ENCODE measurements at places on chromosomes 1 and 21.

DNA sequence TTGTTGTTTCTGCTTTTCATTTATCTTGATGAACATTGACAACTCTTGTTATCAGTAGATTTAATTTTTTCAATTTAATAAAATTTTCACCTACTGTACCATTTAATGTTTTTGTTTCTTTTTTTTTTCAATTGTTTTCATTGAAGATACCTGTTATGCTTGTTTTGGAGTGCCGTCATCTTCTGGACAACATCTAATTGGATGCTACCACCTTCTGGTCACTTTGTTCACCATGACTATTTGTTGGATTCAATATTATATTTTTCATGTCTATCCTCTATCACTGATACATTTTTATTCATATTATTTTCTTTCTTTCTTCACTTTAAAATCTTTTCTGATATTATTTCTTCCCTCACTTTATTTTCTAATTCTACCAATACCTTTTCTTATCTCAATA lies 14.0 kb downstream of the KRTAP21-2 start:
- H3K27ac ChIP-seq = no peak overlapping the region
- H3K4me1 ChIP-seq = no peaks in the 10 kb centered on the region
- peaks cover 1% of the 10 kb centered on the region for H3K27me3 ChIP-seq
- DNase-seq = no peak

DNA sequence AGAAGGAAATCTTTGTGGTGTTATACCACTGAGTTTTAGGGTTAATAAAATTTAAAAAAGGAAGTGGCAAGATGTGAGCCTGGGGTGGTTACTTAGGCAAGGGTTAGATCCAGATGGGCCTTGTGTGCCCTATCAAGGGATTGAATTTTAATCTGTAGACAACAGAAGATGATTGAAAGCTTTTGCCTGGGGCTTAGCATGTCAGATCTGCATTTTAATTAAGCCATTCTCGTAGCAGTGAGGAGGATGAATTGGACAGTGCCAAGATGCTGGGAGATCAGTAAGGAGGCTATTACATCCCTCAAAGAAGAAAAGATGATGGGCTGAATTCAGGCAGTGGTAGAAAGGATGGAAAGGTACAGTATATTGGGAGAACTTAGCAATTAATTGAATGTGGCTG lies 42.3 kb downstream of the HMGB4 start:
- H3K36me3 ChIP-seq = no peaks in the 10 kb centered on the region
- no peak for DNase-seq
- peaks cover 7% of the 10 kb centered on the region for H3K4me1 ChIP-seq
- H3K27me3 ChIP-seq = no peaks in the 10 kb centered on the region
- H3K27ac ChIP-seq = no peak overlapping the region

GRCh38 chr1:229148041-229148671 lies 122.8 kb upstream of the RAB4A start:
- H3K36me3 ChIP-seq = peaks cover under 1% of the 10 kb centered on the region
- H3K4me3 ChIP-seq = peak overlapping the region; percentile 35
- H3K27ac ChIP-seq = no peak overlapping the region
- H3K4me1 ChIP-seq = no peaks in the 10 kb centered on the region
- H3K27me3 ChIP-seq = peaks cover 4% of the 10 kb centered on the region

- H3K4me1 ChIP-seq = peaks cover 53% of the 10 kb centered on the region
- DNase-seq = no peak
- H3K27ac ChIP-seq = peak overlapping the region; percentile 100
- peaks cover 43% of the 10 kb centered on the region for H3K36me3 ChIP-seq
Observed at GRCh38 chr1:100039591-100039990, 69.8 kb downstream of the SLC35A3 start.

DNA sequence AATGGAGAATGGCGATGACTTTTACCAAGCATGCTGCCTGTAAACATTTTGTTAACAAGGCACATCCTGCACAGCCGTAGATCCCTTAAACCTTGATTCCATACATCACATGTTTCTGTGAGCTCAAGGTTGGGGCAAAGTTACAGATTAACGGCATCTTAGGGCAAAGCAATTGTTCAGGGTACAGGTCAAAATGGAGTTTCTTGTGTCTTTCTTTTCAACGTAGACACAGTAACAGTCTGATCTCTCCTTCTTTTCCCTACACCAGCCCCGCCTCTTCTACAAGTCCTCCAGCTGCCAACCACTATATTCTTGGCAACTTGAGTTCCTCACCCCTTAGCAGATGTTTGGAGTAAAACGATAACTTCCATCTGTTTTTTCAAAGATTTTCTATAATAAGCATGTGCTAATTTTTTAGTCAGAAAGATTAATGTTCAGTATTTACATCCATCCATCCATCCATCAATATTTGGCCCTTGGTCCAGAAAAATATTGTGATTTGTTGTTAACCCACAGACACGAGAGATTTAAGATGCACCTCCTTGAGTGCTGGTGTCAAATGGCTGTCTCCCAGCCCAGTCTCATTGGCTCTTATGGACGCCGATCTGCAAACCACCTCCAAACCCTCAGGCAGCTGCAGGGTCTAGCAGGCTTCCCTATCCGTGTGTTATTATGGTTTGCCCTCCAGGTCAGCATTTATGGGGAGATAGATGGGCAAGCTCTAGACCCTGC lies 3.8 kb downstream of the DNALI1 start:
- no peak overlapping the region for H3K27ac ChIP-seq
- no peak for DNase-seq
- no peak overlapping the region for H3K4me3 ChIP-seq
- H3K4me1 ChIP-seq = peaks cover 34% of the 10 kb centered on the region
- H3K36me3 ChIP-seq = peaks cover 25% of the 10 kb centered on the region

- H3K4me3 ChIP-seq = no peak overlapping the region
- peaks cover 55% of the 10 kb centered on the region for H3K4me1 ChIP-seq
- DNase-seq = no peak
- no peaks in the 10 kb centered on the region for H3K27me3 ChIP-seq
Observed at GRCh38 chr1:164699815-164700491, 141.0 kb downstream of the PBX1 start.

GRCh38 chr1:220221269-220221668 lies 51.0 kb downstream of the RAB3GAP2 start:
- H3K27ac ChIP-seq = no peak overlapping the region
- H3K4me1 ChIP-seq = peaks cover 19% of the 10 kb centered on the region
- peaks cover 27% of the 10 kb centered on the region for H3K36me3 ChIP-seq
- H3K27me3 ChIP-seq = no peaks in the 10 kb centered on the region
- no peak overlapping the region for H3K4me3 ChIP-seq

DNA sequence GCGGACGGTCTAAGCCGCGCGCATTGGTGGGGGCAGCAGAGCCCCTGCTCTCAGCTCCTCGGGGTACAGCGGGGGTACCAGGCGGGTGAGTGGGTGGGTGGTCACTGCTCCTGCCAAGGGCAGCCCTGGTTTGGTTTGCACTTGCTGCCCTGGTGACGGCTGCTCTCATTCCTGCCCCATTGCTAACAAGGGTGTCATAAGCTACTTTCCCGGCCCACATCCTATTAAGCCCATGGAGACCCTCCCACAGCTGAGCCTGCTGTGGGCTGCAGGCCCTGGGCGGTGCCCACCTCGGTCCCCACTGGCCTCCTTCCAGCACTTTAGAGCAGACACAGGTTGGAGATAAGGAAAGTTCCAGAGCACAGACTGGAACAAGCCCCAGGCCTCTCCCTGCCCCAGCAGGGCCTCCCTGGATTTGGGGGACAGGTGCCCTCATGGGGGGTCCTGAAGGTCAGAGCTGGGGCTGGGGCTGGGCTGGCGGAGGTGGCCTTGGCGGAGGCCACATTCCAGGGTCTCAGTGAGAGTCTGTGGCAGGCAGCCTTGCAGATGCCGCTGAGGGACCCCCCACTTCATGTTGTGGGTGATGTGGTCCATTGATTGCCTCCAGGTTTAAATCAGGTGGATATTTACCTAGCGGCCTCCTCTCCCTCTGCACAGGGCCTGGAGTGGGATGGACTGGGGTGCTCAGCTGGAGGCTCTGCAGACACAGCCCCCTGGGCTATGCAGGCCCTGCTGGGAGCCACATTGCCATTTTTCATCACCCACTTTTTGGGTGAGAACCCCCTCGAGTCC lies 27.0 kb downstream of the COL18A1 start:
- H3K4me3 ChIP-seq = no peak overlapping the region
- H3K4me1 ChIP-seq = peaks cover 59% of the 10 kb centered on the region
- DNase-seq = no peak
- no peaks in the 10 kb centered on the region for H3K36me3 ChIP-seq
- peaks cover 5% of the 10 kb centered on the region for H3K27me3 ChIP-seq

DNA sequence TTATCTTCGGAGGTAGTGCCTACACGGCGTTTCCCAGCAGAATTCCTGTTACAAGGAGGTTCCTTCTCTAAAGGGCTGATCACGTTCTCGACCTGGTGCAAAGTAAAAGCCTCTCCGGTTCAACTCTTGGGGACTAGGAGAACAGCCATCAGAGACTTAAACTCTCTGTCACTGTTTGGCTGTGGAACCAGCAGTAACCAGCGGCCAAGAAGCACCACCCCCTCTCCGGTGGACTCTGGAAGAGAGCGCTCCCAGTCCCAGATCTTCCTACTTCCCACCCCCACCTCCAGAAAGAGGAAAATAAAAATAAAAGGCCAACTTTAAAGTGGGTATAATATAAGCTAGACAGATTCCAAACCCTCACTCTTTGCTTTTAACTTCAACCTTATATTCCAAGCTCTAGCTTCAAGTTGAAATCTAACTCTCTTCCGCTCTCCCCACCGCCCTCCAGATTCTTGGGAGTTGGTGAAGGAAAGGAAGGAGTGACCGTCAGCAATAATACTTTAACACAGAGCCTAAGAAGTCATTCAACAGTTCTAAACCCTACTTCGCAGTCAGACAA lies 2.9 kb downstream of the BRINP3 start:
- peaks cover 62% of the 10 kb centered on the region for H3K27me3 ChIP-seq
- no peaks in the 10 kb centered on the region for H3K36me3 ChIP-seq
- peaks cover 46% of the 10 kb centered on the region for H3K4me1 ChIP-seq
- no peak overlapping the region for H3K27ac ChIP-seq
- DNase-seq = peak; percentile 35

DNA sequence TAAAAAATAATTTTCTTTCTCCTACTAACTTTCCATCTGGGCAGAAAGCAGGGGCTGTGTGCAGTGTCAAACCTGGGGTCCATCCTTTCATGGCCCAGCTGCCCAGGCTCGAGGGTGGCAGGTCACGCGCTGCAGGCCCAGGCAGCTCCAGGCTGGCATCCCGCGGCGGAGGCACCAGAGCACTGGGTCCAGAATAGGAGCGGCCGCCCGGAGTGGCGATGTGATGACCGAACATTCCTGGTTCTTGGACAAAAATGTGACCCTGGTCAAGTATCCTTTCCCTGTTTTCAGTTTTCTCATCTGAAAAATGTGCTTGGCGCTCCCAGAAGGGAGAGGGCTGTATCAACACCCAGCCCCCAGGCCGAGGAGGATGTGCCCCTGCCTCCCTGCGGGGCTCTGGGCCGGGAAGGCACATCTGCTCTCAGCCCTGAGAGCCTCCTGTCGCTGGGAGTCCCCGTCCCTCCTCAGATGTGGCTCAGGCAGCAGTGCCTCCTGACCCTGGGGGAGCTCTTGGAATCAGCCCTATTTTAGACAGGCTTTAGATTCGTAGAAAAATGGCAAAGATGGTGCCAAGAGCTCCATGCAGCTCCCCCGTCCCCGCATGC lies 29.3 kb downstream of the SLX9 start:
- DNase-seq = no peak
- H3K27me3 ChIP-seq = peaks cover 3% of the 10 kb centered on the region
- peak overlapping the region; percentile 90 for H3K27ac ChIP-seq
- H3K4me3 ChIP-seq = no peak overlapping the region
- peaks cover 47% of the 10 kb centered on the region for H3K4me1 ChIP-seq

GRCh38 chr1:63731117-63732043 lies 42.4 kb upstream of the ROR1 start:
- no peak overlapping the region for H3K4me3 ChIP-seq
- peaks cover 45% of the 10 kb centered on the region for H3K4me1 ChIP-seq
- no peak overlapping the region for H3K27ac ChIP-seq
- DNase-seq = no peak

- H3K4me3 ChIP-seq = no peak overlapping the region
- peaks cover 11% of the 10 kb centered on the region for H3K4me1 ChIP-seq
- peaks cover 12% of the 10 kb centered on the region for H3K27me3 ChIP-seq
- DNase-seq = no peak
- H3K36me3 ChIP-seq = no peaks in the 10 kb centered on the region
Observed at GRCh38 chr1:27928216-27928954, 6.4 kb upstream of the SMPDL3B start.

DNA sequence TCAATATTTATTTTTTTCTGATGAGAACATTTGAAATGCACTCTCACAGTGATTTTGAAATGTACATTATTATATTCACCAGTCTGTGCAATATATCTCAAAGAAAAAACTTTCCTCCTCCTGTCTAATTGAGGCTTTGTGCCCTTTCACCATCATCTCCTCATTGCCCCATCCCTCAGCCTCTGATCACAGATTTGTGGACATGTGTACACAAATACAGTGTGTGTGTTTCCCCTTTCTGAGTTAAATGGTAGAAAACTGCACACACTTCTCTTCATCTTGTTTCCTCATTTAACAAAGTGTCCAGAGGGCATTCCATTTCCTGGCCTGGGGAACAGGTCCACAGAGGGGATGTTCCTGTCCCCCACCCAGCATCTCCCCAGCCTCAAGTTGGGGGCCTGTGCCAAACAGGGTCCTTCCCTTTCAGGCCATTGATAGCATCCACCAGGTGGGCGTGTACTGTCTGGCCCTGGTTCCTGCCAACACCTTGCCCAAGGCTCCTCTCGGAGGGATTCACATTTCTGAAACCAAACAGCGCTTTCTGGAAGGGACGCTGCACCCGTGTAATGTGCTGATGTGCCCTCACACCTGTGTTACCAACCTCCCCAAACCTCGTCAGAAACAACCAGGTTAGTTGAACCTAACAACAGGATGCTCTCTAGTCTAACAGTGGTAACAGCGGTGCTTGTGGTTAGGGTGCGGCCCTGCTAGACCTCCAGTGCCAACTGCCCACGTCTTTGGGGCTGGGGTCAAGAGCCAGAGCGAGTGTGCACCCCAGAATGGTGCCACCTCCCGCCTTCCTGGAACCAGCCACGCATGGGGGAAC lies 54.6 kb downstream of the S100B start:
- no peak for DNase-seq
- no peaks in the 10 kb centered on the region for H3K4me1 ChIP-seq
- H3K36me3 ChIP-seq = peaks cover 45% of the 10 kb centered on the region
- H3K4me3 ChIP-seq = no peak overlapping the region

DNA sequence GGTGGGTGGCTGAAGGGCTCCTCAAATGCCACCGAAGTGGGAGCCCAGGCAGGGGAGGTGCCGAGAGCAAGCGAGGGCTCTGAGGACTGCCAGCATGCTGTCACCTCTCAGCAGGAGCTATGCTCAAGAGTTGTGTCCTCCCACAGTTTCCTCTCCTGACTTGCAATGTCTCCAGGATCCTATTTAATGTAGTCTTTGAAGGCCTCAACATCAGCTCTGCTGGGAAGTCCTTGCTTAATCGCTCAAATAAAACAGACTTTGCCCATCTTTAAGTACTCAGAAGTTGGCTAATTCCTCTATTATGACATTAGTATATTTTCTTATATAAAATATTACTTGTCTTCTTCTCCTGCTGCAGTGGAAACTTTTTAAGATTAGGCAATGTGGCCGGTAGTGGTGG lies 154.2 kb upstream of the NRIP1 start:
- no peak for DNase-seq
- H3K27me3 ChIP-seq = no peaks in the 10 kb centered on the region
- H3K4me3 ChIP-seq = no peak overlapping the region
- H3K27ac ChIP-seq = no peak overlapping the region

GRCh38 chr1:24157918-24158481 lies 15.1 kb upstream of the IL22RA1 start:
- no peaks in the 10 kb centered on the region for H3K36me3 ChIP-seq
- H3K4me3 ChIP-seq = no peak overlapping the region
- no peak overlapping the region for H3K27ac ChIP-seq
- no peak for DNase-seq
- peaks cover 2% of the 10 kb centered on the region for H3K27me3 ChIP-seq

GRCh38 chr1:23634518-23634839 lies 57.1 kb upstream of the RPL11 start:
- H3K36me3 ChIP-seq = no peaks in the 10 kb centered on the region
- peak overlapping the region; percentile 89 for H3K27ac ChIP-seq
- peaks cover 61% of the 10 kb centered on the region for H3K4me1 ChIP-seq
- H3K4me3 ChIP-seq = no peak overlapping the region
- DNase-seq = no peak
